ENCODE measurements at places on chromosomes 16 and 17.

DNA sequence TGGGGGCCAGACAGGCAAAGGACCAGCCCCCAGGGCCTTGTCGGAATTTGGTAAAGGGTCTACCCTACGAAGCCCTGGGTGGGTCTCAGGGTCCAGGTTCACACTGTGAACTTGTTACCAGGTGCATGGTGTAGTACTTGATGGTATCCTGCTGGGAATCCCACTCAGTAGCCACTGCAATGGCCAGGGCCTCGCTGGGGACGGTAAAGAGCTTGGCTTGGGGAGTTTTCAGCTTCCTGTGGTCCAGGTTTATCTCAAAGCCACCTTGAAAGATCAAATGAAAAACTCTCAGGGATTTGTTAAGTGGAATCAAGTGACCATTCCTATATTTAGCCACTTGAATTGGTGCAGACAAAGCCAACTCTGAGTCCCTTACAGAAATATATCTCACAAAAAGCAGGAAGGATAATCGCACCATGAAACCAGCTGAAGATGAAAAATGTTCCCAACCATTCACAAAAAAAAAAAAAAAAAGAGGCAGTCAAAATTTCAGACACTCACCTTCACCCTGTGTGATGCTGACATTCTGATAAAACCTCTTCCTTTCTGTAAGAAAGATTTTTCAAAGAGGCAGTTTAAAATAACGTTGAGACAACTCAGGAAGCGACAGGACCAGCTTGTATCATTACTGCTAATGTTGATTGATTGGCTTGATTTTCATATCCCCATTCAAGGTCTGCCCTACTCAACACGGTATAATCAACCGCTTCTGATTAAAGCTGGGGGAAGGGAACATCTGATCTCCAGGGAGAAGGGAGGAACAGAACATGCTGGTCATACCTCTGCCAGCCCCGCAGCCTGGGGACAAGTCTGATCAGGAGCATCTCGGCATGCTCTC lies 10.6 kb downstream of the ATPAF2 start:
- no peak for DNase-seq

DNA sequence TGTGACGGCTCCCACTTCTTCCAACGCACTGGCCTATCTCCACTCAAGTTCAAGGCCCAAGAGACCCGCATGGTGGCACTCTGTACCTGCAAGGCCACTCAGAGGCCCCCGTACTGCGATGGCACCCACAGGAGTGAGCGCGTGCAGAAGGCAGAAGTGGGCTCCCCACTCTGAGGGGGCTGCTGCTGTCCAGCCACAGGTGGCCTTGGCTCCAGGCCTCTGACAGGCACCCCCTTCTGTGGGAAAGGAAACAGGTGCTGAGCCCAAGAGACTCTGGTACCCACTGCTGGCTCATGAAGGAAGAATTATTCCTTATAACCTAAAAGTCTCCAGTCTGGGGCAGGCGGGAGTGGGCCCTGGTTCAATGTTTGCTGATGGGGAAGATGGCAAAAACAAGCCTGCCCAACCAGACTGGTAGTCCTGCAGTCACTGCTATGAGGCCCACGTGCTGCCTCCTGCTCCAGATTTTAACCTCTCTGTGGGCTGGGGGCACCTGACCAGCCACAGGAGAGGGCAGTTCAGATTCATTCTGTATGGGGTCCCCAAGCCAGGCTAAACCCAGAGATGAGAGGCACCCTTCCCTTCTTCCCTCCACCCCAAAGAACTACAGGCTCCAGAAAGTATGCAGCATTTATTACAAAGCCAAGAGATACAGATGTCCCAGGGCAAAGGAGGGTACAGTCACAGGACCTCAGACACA lies 3.3 kb downstream of the CISD3 start:
- no peak for DNase-seq

DNA sequence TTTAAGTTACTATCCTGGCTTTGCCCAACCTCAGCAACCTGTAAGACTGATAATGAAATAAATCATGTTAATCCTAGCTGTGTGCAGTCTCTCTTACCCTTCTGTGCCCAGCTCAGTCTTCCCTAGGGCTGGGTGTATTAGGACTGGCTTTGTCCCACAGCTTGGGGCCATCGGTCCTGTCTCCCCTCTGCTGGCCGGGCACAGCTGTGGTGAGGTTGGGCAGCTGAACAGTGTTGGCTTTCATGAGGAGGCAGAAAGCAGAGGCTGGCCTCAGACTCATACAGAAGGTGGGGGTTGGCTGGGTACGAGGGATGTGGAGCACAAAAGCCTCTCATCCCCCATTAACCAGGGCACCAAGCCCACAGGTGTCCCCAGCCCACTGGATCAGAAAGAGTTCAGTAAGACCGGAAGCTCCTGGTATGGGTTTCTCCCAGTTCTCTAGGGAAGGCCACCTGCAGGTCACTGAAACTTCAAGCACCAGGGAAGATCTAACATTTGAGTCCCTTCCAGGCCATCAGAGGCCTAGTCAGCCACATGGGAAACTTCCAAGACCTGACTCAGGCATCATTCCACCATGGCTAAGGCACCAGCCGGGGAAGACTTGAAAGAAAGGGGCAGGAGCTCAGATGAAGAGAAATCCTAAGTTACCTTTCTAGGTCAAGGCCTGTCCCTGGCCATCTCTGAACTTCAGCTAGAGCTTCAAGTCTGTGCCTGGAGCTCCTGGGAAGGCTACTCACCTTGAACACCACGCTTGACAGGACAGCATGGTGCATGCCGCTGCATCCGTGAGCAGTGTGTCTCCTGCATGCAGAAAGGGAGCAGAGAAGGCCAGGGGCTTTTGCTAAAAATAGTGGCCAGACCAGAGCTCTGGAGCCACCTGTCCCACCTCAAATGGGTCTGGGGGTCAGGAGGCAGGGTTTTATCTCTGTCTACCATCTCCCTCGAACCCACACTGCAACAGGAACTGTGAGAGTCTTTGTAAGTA lies 8.8 kb downstream of the CNP start:
- no peak for DNase-seq

DNA sequence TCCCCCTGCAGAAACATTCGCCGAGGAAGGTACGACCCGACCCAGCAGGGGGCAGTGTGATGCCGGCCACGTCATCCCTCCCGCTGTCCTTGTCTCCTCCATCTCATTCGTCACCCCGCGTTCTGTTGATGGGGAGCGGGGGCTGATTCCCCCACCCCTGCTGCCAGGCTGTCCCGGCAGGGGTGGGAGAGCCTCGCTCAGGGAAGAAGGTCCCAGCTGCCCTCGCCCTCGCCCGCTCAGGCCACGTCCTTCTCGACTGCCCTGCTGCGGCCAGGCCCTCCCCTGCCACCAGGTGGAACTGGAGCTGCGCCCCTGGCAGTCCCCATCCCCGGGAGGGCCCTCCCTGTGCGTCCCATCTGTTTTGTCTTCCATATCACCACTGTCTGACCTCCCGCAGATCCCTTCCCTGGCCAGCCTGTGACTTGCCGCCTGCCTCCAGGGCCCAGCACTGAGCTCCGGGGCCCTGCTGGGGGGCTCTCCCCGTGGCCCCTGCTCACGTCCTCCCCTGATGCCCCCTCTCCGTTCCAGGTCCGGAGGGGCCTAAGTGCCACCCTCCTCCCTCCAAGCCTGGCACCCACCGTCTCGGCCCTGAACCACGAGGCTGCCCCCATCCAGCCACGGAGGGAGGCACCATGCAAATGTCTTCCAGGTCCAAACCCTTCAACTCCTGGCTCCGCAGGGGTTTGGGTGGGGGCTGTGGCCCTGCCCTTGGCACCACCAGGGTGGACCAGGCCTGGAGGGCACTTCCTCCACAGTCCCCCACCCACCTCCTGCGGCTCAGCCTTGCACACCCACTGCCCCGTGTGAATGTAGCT lies 20.6 kb downstream of the ADAM11 start:
- peak; percentile 90 for DNase-seq

DNA sequence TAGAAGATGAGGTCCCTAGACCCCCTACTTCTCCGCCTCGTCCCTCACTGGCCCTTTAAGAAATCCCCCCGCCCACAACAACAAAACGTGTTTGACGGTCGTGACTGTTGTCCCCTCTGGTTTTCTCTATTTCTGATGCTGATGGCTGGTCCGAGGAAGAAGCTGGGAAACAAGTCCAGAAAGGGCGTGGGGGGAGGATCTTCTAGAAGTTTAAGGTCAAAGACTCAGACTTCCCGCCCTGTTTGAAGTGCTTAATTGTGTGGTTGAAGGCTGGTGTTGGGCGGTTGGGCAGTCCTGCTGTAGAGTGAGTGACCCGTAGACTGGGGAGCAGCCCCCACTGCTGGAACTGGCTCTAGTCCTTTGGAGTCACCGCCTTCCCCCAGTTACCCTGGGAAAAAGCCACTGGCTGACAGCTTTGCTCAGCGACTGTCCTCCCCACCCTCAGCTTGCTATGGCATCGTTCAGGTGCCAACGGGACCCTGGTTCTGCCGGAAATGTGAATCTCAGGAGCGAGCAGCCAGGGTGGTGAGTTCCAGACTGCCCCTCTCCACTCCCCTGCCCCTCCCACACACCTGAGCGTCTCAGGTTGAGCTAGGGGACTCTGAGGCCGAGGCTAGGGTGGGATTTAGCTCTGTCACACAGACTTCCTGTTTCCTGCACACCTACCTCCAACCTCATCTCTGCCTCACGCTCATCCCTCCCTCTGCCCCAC lies 1.6 kb downstream of the MLLT6 start:
- DNase-seq, result peak; percentile 51

GRCh38 chr17:74394977-74395376 lies 27.7 kb downstream of the GPR142 start:
- DNase-seq, result no peak

GRCh38 chr16:69890114-69890891 lies 60.8 kb upstream of the CLEC18A start:
- DNase-seq, result no peak

- DNase-seq, result no peak
These were observed 3.4 kb downstream of the MKS1 start for GRCh38 chr17:58215685-58216084.

All from stimulated activated CD4-positive, alpha-beta T cell treated with anti-CD3 and anti-CD28 coated beads, Interleukin-2, amount 100 ng/mL, for 24 hours (primary cell).